ENCODE measurements at places on chromosomes 4 and X.

- DNase-seq = no peak
Observed at GRCh38 chr4:90415116-90415515, 287.9 kb downstream of the CCSER1 start.

DNA sequence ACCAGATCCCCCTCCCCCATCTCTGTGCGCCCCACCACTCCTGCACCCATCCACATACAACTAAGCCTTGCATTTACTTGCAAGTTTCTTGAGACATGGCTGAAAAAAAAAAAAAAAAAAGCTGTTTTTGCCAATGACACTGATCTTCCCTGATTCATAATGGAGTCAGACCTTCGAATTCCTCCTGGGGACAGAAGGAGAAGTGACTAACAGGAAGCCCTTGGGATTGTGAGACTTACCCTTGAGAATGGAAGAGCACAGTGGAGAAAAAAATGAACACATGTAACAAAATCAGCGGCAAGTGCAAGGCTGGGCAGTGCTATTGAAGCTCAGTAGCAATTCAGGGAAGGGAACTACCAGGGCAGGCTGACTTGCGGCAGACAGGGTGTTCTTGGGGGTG lies 288.4 kb downstream of the BCOR start:
- no peak for DNase-seq

DNA sequence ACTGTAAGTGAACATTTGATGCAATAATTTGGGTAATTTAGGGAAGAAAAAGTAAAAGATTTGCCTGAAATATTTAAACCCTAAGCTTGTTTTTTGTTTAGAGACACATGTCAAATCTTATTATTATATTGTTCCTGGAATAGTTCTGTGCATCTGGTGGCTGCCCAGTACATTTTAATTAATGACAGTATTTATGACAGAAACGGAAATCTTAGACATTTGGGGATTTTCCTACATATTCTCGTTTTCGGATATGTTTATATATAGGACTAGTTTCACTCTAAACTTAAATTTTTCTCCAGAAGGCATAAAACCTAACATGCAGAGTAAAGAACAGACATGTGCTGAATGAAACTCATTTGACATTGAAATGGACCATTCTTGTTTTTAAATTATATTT lies 125.6 kb upstream of the PAQR3 start:
- no peak for DNase-seq

GRCh38 chrX:120677004-120677652 lies 47.3 kb upstream of the C1GALT1C1 start:
- no peak for DNase-seq

DNA sequence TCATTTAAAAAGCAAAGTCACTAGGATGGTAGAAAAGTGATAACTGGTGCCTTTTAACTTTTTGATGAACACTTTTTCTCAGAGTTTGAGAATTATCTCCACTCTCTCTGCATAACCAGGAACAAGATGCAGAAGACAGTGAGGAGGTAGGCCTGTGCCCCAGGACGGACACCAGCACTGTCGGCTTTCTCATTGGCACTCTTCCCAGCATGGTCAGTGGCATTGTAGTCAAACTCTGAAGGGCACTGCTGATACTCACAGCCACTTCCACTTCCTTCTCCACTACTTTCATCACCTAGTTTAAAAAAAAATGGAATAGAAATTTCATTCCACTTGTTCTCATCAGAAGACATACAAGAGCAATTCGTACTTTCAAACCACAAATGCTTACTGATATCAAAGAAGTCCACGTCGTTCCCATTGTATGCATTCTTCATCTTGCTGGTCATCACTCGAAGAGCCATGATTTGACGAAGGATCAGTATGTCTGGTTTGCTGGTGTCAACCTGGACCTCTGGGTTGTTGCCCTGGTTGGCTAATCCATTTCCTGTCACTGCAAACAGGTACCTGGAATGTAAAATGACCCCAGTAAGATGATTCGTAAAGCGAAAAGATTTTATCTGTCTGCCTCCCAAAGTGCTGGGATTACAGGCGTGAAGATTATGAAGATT lies 84.8 kb upstream of the TFDP3 start:
- DNase-seq = no peak

DNA sequence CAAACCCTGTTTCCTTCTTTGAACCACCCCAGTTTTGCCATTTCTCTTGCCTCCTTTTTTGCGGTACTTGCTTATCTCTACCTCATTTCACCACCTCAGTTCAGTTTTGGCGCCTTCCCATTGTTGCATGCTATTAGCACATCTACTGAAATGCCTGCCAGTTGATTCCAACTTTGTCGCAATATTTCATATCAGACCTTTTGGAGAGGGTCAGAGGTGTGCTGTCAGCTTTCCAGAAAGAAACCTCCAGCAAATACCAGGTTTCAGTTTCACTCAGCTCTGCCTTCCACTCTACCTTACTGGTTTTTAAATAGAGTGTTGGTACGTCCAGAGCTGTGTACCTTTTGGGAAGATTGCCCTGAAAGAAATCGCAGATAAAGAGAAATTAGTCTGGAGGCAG lies 91.9 kb upstream of the CPEB2 start:
- DNase-seq = no peak

GRCh38 chr4:108902769-108903168 lies 139.9 kb upstream of the ETNPPL start:
- DNase-seq = no peak

DNA sequence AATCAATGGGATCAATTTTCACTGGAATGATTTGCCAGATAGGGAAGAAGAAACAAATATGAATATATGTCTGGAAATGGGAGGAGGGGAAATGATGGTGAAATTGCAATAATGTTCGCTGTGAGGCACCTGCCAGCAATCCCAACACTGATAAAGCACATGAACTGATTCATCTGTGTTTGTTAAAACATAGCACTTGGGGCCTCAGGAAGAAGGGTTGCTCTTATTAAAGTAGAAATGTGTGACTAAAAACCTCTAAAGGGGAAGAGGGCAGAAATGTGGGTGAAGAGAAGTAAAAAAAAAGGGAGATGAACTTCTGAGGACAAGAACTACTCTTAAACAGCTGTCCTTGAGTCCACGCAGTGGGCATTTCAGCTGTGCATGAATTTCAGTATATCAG lies 101.4 kb downstream of the C4orf51 start:
- no peak for DNase-seq

DNA sequence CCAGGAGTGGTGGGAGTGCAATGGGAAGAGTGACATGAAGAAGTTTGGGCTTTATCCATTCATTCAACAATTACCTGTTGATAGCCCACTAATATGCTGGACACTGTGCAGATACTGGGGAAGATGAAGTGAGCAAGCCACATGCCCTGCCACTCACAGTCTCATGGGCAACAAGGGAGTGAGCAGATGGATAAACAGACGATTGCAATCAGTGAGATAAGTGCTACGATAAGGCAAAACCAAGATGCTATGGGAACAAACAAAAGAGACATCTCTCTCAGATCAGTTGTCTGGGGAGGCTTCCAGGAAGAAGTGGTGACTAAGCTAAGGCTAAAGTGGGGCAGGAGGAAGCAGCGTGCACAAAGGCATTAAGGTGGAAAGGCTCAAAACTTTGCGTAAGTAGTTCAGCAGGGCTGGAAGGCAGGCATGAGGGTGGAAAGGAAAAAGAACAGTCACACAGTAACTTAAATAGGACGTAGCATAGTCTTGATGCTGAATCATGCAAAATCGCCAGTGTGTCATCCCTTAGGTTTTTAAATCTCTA lies 31.7 kb downstream of the GAB3 start:
- DNase-seq = no peak

- no peak for DNase-seq
Observed at GRCh38 chr4:147547314-147548056, 66.6 kb downstream of the EDNRA start.

DNA sequence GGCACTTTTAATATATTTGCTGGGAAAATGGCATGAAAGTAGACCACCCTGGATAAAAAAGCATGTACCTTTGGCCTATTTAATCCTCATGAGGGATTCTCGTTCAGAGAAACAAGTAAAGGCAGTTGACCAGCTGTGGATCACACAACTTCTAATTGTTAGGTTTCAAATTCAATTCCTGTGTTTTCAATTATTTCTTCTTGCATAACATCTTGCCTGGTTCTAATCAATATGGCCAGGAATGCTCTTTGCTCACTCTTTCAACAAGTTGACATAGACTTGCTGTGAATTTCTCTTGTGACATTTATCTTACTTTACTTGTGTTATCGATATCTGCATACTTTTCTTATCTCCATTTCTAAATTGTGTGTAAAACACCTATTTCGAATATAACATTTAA lies 211.8 kb downstream of the SLC7A11 start:
- no peak for DNase-seq

DNA sequence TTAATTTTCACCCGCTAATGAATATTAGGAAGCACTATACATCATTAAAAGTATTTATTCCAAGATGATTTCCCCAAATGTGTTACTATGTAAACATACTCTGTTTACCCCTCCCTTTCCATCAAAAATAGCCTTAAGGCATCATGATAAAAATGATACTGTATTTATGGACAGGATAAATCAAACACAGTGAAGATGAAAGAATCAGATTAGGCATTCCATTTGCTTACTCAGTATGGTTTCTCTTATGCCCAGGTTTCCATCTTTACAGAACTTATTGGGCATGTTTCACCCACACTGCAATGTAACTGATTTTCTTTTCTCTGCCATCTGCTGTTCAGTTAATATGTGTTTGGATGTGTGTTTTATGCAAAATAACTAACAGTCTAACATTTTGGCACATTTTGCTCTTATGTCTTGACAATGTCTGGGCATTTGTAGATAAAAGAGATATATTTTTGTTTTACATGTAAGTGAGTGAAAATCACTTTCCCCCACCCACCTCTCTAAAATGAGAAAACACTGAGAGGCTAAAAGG lies 445.2 kb downstream of the RPA4 start:
- no peak for DNase-seq
